ENCODE measurements at places on chromosomes 16 and 17. TPM values are rescaled to one million over a fixed set of nuclear protein-coding genes. Genes with fewer than 3 reads are reported as not detected.

DNA sequence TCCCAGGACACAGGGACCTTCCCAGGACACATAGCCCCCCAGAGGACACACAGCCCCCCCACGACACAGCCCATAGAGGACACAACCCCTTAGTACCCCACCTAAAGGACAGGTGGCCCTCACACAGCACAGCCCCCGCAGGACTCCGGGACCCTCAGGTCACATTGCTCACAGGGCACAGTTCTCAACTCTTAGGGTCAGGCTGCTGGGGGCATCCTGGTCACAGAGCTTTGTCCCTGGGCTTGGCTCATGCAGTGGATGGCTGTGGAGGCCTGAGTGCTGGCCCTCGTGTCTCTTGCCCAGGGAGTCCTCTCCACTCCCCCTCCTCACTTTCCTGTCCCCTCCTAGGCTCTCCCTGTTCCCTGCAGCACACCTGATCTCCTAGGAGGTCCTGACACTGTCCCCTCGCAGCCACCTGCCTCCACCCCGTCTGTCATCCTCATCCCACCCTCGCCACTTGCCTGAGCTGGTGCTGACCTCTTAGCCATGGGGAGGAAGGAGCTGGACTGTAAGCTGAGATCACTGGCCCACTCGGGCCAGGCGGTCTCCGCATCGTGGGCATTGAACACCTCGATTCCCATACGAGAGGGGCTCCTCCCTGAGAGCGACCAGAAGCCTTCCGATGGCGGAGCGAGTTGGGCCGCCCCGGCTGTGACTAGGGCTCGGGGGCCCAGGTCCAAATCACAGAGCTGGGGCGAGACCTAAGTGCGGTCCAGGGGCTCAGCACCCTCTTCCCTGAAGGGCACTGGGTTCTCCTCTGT is 1.4 kb upstream of the WDR45B start:
- no peak for DNase-seq

The C16orf92 gene
- total RNA-seq: not detected

DNA sequence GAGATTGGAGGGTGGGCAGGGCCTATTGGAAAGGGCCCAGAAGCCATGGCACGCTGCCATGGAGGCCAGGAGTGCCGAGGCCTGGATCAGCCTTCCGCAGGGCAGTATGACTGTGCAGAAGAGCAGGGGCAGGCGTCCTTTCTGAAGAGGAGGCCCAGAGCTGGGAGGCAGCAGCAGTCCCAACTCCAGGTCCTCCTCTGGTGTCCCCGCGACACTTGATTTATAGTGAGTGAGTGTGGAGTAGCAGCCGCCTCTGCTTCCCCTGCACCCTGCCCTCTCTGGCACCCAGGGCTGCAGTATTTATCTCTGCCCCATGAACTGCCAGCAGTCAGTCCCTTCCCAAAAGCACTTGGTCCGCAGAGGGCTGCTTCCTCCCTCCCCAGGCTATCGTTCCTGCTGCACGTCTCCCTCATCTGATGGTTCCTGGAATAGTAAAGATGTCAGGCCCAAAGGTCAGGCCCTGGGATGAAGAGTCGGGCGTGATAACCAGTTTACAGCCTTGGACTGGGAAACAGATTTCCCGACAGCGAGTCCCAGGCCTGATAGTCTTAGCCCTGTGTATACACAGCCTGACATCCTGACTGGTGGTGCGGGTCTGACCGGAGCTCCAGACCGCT is 32.9 kb downstream of the PGS1 start:
- DNase-seq: no peak

The KRTAP9-8 gene
- total RNA-seq: not detected

- DNase-seq: no peak
Measured at GRCh38 chr16:276426-277077, 808 bp upstream of the RGS11 start.

The HSPB9 gene
- total RNA-seq: not detected

DNA sequence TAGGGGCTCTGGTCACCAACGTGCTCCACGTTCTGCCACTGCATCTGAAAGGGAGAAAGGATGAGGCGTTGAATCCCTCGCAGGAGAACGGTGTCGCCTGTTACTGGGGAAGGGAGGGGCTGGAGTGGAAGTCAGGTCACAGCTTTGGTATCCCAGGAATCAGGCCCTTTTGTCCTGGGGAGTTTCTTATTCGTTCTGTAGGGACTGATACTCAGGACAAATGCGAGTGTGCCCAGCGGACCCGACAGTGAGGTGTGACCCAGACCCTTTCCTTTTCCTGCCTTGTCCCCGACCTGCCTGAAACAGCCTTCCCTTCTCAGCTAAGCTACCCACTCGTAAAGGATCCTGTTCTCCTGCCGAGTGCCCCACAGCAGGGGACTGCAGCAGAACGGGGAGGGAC is 177.5 kb downstream of the VPS53 start:
- DNase-seq: no peak

- DNase-seq: no peak
Measured at GRCh38 chr16:30438835-30439234, 6.8 kb downstream of the SEPHS2 start.

The UNC13D gene
- 1.9 TPM for total RNA-seq

- peak; percentile 41 for DNase-seq
Measured at GRCh38 chr17:63434951-63435571, 11.0 kb downstream of the CYB561 start.

The ASPHD1 gene
- 4.0 TPM for total RNA-seq

The SULT1A4 gene
- total RNA-seq: 0.32 TPM

DNA sequence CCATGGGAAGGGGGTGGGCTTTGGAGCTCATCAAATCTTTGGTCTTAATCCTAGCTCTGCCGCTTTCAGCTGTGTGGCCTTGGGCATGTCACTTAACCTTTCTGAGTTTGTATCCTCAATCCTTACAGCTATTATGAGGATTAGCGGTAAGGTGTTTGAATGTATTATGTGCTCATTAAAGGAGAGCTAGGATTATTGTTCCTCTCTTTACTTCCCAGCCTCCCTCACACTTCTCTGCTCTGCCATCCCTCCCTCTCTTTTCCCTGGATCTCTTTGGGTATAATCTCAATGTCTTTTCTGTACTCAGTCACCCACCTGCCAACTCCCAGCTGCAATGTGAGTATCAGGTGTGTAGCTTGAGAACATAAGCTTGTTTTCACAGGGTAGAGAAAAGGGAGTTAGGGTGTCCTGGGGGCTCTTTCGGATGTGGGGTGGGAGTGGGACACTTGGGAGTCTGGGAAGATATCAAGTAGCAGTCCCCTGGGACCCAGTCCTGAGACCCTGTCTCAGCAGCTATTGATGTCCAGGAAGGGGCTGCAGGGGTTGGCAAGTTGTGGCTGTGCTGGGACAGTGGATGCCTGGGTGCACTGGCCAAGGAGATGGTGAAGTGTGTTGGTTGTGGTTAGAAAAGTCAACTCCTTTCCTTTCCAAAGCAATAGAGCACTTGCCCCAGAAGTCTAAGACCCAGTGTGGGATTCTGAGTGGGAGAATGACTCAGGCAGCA is 1.8 kb downstream of the EFNB3 start:
- no peak for DNase-seq

The TBC1D3 gene
- not detected for total RNA-seq

The KCNH4 gene
- not detected for total RNA-seq

GRCh38 chr16:81615411-81615810 is 163.7 kb upstream of the PLCG2 start:
- DNase-seq: no peak

The FSCN2 gene
- total RNA-seq: 3.0 TPM

The OTOP2 gene
- total RNA-seq: not detected

DNA sequence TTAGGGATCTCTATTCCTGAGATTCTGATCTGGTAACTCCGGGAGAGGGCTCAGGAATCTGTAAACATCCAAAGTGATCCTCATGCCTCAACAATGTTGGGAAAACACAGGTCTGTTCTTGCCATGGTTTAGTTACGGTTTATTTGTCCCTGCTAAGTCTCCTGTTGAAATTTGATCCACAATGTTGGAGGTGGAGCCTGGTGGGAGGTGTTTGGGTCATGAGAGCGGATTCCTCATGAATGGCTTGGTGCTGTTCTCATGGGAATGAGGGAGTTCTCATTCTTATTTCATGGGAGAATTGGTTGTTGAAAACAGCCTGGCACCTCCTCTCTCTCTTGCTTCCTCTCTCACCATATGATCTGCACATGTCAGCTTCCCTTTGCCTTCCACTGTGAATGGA is 608.6 kb upstream of the GOT2 start:
- DNase-seq: no peak

- DNase-seq: no peak
Measured at GRCh38 chr16:85520853-85521521, 92.1 kb upstream of the GSE1 start.

- DNase-seq: no peak
Measured at GRCh38 chr17:21528031-21528695, 152.0 kb downstream of the KCNJ12 start.

DNA sequence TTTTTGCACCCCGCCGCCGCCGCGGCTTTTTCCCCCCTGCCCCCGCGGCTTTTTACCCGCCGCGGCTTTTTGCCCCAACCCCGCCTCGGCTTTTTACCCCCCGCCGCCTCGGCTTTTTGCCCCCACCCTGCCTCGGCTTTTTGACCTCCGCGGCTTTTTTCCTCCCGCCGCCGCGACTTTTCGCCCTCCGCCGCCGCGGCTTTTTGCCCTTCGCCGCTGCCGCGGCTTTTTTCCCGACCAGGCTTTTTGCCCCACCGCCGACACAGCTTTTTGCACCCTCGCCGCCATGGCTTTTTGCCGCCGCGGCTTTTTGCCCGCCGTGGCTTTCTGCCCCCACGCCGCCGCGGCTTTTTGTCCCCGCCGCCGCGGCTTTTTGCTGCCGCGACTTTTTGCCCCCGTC is 137.0 kb upstream of the TP53TG3D start:
- peak; percentile 10 for DNase-seq

GRCh38 chr16:4498546-4499195 is 22.5 kb downstream of the HMOX2 start:
- no peak for DNase-seq

GRCh38 chr17:63039899-63040602 is 74.0 kb downstream of the TANC2 start:
- peak; percentile 62 for DNase-seq

The C1QTNF8 gene
- total RNA-seq: not detected

- peak; percentile 82 for DNase-seq
Measured at GRCh38 chr17:65359016-65359415, 202.4 kb downstream of the AXIN2 start.

DNA sequence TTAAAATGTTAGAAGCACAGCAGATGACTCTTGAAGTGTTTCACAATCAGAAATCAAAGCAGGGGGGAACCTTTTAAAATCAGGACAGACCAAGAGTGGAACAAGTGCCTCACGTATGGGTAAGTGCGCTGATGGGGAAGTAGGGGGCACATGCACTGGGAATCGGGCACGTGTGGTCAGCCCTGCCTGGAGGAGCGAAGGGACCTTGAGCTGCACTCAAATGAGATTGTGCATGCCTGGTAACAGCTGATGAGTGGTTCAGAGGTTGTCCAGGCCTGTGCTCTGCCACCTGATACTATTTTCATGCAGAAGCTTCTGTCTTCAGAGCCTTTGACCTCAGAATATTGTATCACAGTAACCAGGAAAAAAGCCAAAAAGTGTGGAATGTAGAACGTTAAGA is 13.7 kb upstream of the XYLT2 start:
- peak; percentile 54 for DNase-seq

DNA sequence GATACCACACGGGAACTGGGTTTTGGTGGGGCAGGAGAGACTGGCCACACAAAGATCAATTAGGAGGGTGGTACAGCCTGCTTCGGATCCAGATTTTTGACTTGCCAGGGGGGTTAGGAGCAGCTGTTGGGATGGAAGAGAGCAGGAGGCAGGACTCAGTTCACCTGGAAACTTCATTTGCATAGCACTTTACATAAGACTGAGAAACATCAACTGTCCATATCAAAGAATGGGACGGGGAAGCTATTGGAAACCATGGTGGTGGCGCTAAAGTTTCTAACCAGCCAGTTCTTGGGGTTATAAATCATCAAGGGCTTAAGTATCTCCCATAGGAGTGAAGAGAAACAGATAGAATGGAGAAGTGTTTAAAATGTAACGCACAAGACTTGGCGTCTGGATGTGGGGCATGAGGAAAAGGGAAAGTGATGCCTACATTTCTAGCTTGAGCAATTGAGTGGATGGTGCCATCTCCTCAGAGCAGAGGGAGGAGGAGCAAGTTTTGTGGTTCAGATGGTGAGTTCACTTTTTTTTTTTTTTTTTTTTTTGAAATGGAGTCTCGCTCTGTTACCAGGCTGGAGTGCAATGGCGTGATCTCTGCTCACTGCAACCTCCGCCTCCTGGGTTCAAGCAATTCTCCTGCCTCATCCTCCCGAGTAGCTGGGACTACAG is 6.4 kb upstream of the SRCAP start:
- no peak for DNase-seq

The MYLK3 gene
- 0.51 TPM for total RNA-seq

The RGS11 gene
- 4.0 TPM for total RNA-seq

The HOXB7 gene
- 30.4 TPM for total RNA-seq

- DNase-seq: no peak
Measured at GRCh38 chr16:57007050-57007449, 17.7 kb downstream of the NLRC5 start.

- peak; percentile 70 for DNase-seq
Measured at GRCh38 chr16:89827383-89828198, 684 bp upstream of the SPIRE2 start.

- DNase-seq: peak; percentile 33
Measured at GRCh38 chr16:8572919-8573724, 17.2 kb downstream of the TMEM114 start.

DNA sequence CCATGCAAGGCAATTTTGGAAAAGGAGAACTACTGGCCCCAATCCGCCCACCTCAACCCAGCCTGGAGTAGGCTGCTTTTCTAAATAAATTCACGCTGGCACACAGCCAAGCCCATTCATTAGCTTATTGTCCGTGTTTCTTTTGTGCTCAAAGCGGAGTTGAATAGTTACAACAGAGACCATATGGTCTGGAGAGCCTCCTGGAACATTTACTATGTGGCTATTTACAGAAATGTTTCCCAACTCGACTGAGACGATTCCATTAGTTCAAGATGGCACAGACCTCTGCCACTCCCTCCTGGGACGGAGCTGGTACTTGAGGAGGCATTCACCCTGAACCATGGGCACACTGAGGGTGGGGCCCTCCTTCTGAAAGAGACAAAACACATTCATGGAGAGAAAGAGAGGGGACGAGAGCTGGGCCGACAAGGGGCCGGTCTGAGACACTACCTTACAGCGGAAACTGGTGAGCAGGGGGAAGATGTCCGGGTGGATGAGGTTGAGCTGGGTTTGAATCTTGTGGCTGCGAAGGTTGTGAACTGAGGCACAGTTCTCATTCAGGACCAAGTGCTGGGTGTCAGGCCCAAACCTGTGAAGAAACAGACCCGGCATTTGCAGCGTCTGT is 15.7 kb downstream of the ELAC2 start:
- DNase-seq: no peak
